Progenitor cell of endocrine pancreas (in vitro differentiated cells): ENCODE measurements at places on chromosomes 4 and X. TPM values are rescaled to one million over a fixed set of nuclear protein-coding genes. Genes with fewer than 3 reads are reported as not detected.

DNA sequence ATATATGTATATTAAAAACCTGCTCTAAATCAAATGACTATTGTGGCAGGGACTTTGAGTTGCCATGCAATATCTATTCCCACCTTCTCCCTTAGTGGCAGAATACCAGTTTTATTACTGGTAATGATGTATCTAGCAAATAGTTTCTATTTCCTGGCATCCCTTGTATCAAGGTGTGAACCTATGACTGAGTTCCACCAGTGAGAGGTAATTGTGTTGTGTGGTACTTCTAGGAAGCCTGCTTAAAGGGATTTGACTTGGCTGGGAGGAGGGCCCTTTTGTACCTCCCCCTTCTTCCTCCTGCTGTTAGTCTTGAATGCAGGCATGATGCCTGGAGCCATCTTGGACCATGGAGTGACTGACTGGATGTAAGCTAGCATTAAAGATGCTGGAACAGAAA is 65.4 kb upstream of the DYNLT3 start:
- no peaks in the 10 kb centered on the region for H3K4me1 ChIP-seq
- no peaks in the 10 kb centered on the region for H3K27me3 ChIP-seq
- no peaks in the 10 kb centered on the region for H3K36me3 ChIP-seq

Gene NDNF
- total RNA-seq = 0.34 and 0.67 TPM in 2 replicates

DNA sequence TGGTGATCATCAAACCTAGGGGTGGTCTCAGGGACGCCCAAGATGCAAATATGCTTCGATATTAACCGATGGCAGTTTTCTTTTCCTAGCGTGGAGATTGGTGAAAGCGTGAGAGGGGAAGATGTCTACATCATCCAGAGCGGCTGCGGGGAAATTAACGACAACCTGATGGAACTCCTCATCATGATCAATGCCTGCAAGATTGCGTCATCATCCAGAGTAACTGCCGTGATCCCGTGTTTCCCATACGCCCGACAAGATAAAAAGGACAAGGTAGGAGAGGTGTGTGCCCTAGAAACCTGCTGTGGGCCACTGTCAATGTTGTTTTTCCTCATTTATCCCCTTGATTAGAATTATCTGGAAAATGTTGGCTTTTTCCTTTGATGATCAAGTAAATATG is 7.9 kb downstream of the PRPS2 start:
- H3K27ac ChIP-seq = no peak overlapping the region
- H3K4me1 ChIP-seq = no peaks in the 10 kb centered on the region
- H3K4me3 ChIP-seq = no peak overlapping the region
- DNase-seq = no peak

DNA sequence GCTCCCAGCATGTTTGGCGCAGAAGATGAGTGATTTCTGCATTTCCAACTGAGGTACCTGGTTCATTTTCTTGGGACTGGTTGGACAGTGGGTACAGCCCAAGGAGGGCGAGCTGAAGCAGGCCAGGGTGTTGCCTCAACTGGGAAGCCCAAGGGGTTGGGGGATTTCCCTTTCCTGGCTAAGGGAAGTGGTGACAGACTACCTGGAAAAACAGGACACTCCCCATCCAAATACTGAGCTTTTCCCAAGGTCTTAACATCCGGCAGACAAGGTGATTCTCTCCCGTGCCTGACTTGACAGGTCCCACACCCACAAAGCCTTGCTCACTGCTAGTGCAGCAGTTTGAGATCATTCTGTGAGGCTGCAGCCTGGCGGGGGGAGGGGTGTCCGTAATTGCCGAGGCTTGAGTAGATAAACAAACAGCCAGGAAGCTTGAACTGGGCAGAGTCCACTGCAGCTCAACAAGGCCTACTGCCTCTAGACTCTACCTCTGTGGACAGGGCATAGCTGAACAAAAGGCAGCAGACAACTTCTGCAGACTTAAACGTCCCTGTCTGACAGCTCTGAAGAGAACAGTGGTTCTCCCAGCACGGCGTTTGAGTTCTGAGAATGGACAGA is 307.7 kb upstream of the ARSJ start:
- H3K27ac ChIP-seq = no peak overlapping the region
- H3K27me3 ChIP-seq = no peaks in the 10 kb centered on the region
- H3K36me3 ChIP-seq = no peaks in the 10 kb centered on the region
- DNase-seq = no peak
- H3K4me3 ChIP-seq = no peak overlapping the region
- H3K4me1 ChIP-seq = no peaks in the 10 kb centered on the region

DNA sequence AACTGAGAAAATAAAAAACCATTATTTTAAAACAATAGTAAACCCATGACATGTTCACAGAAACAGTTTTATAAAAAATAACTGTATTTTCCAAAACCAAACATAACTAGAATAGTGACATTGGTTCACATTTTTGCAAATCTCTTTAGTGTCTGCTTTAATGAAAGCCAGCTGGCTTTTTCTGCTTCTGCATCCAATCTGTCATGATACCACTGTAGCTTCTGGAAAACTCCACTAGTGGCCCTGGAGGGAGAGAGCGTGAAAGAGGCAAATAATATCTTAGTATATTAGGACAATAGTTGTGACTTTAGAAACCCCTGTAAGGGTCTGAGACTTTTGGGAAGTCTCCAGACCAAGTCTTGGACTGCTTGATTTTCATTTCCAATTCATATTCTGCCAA is 31.1 kb downstream of the FGFBP1 start:
- no peak for DNase-seq
- no peaks in the 10 kb centered on the region for H3K4me1 ChIP-seq
- no peaks in the 10 kb centered on the region for H3K36me3 ChIP-seq
- no peak overlapping the region for H3K4me3 ChIP-seq
- peaks cover 9% of the 10 kb centered on the region for H3K27me3 ChIP-seq
- H3K27ac ChIP-seq = no peak overlapping the region
